ENCODE measurements at places on chromosomes 16 and 17. TPM values are rescaled to one million over a fixed set of nuclear protein-coding genes. Genes with fewer than 3 reads are reported as not detected.

C17orf67 gene
- total RNA-seq = 1.1 TPM

CARD14 gene
- 0.49 TPM for total RNA-seq

KRTAP4-5 gene
- total RNA-seq = not detected

MT1F gene
- 0.85 TPM for total RNA-seq

KRT39 gene
- total RNA-seq = not detected

TBC1D3C gene
- not detected for total RNA-seq

SMIM36 gene
- not detected for total RNA-seq

KRT32 gene
- 0.22 TPM for total RNA-seq

FXR2 gene
- total RNA-seq = 111 TPM

WDR81 gene
- 9.3 TPM for total RNA-seq

STX1B gene
- total RNA-seq = 0.77 TPM

IRF8 gene
- total RNA-seq = 2.7 TPM

KRTAP9-4 gene
- total RNA-seq = not detected

ZNF629 gene
- total RNA-seq = 21.1 TPM

ZPBP2 gene
- total RNA-seq = not detected

C17orf78 gene
- not detected for total RNA-seq

RFWD3 gene
- 5.9 TPM for total RNA-seq

ATP2A3 gene
- total RNA-seq = 8.6 TPM

CYB561 gene
- 9.0 TPM for total RNA-seq

TBX6 gene
- 1.0 TPM for total RNA-seq

OTOA gene
- total RNA-seq = 0.11 TPM

TADA2A gene
- 11.9 TPM for total RNA-seq

SCARF1 gene
- total RNA-seq = 12.2 TPM

NOL3 gene
- total RNA-seq = 110 TPM

ANKRD40CL gene
- not detected for total RNA-seq

NXPH3 gene
- 4.0 TPM for total RNA-seq

C16orf54 gene
- 0.63 TPM for total RNA-seq

RCVRN gene
- 0.47 TPM for total RNA-seq

SLC5A10 gene
- not detected for total RNA-seq

HSD17B2 gene
- total RNA-seq = not detected

CCL5 gene
- 0.60 TPM for total RNA-seq

ZNF750 gene
- total RNA-seq = not detected

SMTNL2 gene
- 33.4 TPM for total RNA-seq

Data from left ventricle myocardium inferior (tissue), 1 donor.